ENCODE measurements at places on chromosomes 6 and 20.

DNA sequence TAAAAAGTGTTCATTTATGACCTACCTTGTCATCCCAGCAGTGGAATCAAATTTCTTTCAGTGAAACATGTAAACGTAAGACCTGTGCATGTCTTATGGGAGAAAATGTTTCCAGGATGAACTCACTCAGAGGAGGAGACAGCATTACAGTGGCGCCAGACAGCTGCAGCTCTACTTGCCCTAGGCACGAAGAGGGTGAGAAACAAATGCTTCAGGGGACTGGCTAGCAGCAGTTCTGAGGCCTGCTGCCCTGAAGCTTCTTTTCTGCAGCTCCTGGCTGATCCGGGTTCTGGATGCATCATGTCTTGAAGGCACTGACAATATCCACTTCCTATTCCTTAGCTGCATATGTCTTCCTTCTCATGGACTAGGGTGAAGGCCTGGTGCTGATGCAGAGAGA, 120.2 kb downstream of the QRSL1 start:
- no peak for DNase-seq

- DNase-seq, result no peak
Measured at GRCh38 chr6:26607434-26608230, 10.9 kb downstream of the ABT1 start.

GRCh38 chr6:63565727-63566596, 6.3 kb upstream of the LOC128125822 start:
- DNase-seq, result no peak

DNA sequence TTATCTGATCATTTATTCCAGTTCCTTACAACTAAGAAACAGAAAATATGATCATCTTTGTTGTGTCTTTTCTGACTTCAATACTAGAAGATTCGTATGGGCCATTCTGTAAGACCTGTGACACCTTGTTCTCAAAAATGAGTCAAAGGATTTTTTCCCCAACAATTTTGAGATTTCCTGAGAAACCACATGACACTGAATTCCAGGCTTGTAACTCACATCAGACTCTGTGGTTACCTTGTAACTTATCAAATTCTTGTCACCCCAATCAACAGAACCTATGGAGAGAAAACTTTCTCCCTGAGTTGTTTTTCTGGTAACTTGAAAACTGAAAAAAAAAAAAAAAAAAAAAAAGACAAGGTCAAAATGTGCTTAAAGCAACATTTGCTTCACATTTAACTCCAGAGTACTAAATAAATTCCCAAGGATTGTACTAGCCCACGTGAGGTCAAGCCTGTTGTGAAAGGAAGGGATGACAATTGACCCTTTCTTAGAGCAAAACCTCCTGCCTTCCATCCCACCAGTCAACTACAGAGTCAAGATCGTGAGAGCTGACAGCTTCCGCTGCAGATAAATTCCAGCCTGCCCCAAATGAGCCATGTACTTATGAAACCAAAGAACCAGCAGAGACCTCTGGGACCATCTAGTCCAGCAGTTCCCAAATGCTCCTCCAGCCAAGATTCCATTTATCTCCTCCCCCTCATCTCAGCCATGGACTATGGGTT, 140.3 kb downstream of the TBX18 start:
- DNase-seq, result no peak

DNA sequence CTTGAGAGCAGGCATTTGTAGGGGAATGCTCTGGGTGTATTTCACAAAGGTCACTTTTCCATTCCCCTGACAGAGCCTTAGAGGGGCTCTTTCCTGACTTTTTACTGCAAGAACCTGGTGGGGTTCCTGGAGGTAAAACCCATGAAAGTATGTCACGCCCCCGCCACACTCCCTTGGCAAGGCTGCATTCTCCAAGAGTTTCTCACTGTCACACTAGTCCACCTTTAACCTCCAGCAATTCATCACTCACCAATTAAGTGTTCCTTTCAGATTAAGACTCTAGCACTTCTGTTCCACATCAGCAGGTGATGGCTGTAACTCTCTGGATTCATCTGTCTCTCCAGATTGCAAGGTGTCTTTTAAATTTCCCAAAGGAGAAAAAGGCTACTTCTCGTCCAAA, 32.7 kb upstream of the NKX2-4 start:
- DNase-seq, result no peak

DNA sequence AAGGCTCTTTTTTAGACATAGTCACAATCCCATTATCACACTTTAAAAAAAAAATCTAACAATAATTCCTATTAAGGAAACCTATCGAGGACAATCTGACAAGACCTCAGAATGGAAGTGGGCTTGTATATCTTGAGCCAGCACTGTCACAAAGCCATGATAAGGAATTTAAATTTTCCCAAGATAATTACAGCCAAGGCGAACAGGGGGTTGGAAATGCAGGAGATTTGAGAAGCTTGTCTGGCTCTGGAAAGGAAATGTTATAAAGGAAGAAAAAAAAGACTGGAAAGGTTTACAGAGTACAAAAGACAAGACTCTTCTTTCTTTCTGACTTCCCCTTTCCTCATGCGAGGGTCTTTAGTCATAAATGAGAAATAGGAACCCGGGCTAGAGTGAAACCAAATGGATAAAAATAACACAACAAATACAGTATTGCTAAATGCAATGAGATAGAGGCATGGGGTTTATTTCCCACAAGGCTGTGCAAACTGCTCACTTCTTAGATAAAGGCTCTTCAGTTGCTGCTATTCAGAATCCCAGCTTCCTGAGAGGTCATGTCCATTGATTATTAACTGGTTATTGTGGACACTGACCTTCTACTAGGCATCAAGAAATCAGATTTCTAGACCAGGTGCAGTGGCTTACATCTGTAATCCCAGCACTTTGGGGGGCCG, 13.4 kb upstream of the GHRH start:
- DNase-seq, result no peak

- DNase-seq, result no peak
Measured at GRCh38 chr20:2394411-2395055, 13.8 kb downstream of the TGM6 start.

DNA sequence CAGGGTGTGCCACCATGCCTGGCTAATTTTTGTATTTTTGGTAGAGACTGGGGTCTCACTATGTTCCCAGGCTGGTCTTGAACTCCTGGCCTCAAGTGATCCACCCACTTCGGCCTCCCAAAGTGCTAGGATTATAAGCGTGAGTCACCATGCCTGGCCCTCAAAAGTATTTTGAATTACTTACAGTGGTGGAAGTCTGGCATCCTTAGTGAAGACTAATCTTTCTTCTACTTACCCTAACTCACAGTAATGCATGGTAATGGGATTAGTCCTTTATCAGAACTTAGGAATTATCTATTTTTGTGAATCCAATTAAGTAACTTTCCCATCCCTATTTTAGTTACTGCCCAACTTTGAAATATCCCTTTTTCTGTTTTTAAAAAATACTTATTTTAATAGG, 3.9 kb downstream of the RWDD1 start:
- DNase-seq, result no peak

GRCh38 chr20:11050350-11050749, 376.6 kb upstream of the JAG1 start:
- DNase-seq, result no peak

DNA sequence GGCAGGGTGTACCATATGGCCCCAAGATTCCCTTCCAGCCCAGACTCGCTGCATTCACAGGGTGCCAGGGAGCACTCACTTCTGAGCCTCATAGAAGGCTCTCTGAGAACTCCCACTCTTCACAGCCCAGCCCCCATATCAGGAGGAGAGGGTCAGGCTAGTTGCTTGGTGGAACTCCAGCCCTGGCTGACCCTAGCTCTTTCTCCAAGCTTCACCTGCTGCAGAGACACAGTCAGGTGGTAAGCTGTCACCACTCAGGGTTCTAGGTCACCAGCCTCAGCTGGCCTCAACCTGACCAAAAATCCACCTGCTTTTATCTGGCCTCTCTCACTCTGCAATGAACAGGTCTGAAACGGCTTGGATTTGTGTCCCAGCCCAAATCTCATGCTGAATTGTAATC, 162.7 kb upstream of the MLN start:
- DNase-seq, result no peak

- DNase-seq, result no peak
Measured at GRCh38 chr6:85569323-85569722, 24.3 kb downstream of the SNX14 start.

GRCh38 chr6:68778356-68779020, 143.4 kb downstream of the ADGRB3 start:
- DNase-seq, result no peak

DNA sequence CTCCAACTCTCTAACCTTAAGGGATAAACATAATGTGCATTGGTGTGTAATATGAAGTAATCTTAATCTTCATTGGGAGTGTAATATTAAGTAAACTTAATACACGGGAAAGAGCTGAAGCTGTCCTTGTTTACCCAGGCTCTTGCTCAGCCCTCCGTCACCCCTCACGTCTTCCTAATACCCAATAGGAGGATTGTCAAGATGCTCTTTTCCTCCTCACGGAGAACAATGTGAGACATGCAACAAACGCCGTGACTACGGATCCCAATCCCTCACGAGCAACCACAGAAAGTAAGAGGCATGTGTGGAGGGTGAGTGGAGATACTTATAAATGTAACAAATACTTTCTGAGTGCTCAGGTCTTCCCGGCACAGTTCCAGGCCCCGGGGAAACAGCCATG, 11.0 kb downstream of the KIF16B start:
- DNase-seq, result no peak

DNA sequence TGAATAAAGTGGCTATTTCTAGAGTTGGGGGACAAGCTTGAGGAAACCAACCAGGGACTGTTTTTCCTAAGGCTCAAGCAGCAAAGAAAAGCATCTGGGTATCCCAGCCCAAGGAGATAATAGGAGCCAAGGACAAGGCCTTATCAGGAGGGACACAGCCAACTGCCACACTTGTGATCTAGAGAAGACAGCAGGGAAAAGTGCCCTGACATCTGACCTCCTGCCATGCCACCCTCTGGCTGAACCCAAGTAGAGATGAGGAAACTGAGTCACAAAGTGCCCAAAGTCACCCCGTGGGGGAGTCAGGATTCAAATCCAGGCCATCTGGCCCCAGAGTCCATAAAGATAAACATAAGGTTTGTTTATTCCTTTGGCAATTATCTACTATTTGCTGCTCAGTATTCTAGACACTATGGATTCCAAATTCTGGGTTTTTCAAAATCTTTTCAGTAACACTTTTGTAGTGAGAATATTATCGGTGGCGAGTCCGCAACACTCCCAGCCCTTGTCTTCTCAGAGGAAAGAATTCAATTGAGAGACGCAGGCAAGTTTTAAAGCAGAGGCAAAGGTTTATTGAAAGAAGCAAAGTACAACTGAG, 3.5 kb upstream of the LBP start:
- no peak for DNase-seq

DNA sequence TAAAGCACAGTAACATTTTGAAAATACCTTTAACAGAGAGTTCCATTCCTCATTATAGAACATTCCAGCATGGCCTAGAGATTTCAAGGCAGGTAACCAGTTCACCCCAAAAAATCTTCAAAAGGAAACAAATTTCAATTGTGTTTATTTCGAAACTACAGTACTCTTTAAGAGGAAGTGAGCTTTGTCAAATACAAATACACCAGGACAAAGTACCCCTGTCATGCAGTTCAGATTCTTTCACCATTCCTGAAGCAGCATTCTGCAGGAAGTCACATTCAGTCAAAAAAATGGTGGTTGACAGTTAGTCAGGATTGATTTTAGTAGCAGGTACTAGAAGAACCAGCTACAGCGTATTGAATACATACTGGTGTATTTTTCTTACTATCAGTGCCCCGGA, 89.6 kb upstream of the RIN2 start:
- no peak for DNase-seq

DNA sequence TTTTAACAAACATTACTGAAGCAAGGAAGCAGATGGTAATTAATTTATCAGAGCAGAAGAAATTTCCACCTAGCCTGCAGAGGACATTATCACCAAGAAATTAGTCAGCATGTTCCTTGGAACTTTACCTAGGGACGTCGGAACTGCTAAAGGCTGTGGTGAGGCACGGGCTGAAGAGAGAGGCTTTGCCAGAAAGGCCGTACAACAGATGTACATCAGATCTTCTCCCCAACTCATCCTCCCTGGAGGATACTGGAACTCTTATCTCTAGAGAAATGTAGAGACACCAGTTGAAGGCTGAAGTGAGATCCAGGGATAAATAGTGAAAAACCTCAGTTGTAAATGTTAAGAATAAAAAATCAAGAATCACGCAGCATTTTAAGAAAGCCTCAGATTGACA, 257.1 kb downstream of the SAMD5 start:
- DNase-seq, result no peak

DNA sequence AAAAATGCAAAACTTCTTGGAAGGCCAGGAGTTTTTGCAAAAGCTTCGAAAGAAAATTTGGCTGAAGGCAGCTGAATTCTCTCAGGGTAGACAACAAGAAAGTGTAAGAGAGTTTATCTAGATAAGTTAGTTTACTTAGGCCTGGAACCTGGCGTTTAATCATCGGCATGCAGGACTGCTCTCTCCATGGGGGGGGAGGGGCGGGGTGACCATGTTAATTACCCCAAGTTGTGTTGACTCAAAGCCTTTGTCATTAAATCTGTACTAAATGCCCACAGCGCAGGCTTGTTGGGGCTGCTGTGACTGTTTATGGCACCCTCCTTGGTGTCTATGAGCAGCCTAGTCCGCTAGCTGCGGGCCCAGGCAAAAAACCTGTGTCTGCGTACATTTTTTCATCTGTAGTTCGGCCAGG, 20.1 kb upstream of the ZNF451 start:
- DNase-seq, result no peak

GRCh38 chr20:16098890-16099639, 474.2 kb downstream of the KIF16B start:
- DNase-seq, result no peak

DNA sequence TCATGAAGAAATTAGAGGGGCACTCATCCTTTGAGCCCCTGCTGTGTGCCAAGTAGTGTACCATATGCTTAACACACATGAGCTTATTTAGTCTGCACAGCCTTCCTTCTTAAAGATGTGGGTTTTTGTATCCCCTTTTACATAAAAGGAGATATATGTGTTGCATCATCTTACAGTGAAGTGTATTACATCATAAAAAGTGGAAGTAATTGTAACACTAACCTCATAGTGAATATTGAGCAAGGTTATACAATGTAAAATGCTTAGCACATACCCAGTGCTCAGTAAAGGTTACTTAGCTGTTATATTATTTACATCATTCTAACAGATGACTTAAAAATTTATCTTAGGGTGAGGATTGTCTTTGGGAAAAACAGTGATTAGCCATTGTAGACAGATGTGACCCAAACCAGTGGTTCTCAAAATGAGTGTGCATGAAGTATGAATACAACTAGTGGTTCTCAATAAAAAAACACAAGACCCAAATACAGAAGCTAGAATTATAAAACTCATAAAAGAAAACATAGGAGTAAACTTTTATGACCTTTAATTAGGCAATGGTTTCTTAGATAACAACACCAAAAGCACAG, 3.8 kb upstream of the PIGU start:
- no peak for DNase-seq

GRCh38 chr6:75963569-75963968, 108.9 kb downstream of the IMPG1 start:
- no peak for DNase-seq

Measured in stimulated activated CD4-positive, alpha-beta T cell treated with anti-CD3 and anti-CD28 coated beads, Interleukin-15, amount 100 ng/mL, for 48 hours (primary cell).